ENCODE measurements at places on chromosomes 6 and 20.

- no peak for DNase-seq
- no peak overlapping the region for H3K4me3 ChIP-seq
- no peak overlapping the region for H3K27ac ChIP-seq
- no peaks in the 10 kb centered on the region for H3K36me3 ChIP-seq
Observed at GRCh38 chr20:2026004-2026403, 32.1 kb upstream of the PDYN start.

DNA sequence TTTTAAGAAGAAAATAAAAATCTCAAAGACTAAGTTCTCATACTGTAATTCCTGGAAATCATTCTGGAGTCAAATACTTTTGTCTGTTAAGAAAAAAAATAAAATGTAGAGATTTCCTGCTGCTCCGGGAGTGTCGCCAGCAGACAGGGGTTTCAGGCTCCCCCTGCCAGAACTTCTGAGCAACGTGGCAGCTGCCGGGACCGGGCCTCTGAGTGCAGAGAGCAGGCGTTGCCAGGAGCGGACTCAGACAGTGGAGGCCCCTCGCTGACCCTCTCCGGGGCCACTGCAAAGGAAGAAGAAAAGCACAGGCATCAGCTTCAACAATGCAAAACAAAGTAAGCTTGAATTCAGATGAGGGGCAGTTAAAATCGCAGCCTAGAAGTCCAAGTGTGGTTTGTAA is 95.5 kb downstream of the THBS2 start:
- no peaks in the 10 kb centered on the region for H3K27me3 ChIP-seq
- H3K36me3 ChIP-seq: no peaks in the 10 kb centered on the region
- no peak overlapping the region for H3K27ac ChIP-seq
- H3K4me3 ChIP-seq: no peak overlapping the region
- DNase-seq: no peak
- no peaks in the 10 kb centered on the region for H3K4me1 ChIP-seq

DNA sequence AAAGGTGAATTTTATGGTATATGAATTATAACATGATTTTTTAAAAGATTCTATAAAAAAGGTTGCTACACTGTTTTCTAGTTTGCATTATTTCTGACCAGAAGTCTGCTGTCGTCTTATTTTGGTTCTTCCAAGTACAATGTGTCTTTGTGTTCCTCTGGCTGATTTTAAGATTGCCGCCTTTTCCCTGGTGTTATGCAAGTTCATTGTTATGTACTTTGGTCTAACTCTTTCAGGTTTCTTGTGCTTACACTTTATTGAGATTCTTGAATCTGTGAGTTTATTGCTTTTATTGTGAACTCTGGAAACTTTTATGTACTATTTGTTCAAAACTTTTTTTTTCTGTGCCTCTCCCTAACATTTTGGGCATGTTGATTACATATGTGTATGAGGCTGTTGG is 109.8 kb downstream of the RFX6 start:
- no peak overlapping the region for H3K27ac ChIP-seq
- no peaks in the 10 kb centered on the region for H3K4me1 ChIP-seq
- no peaks in the 10 kb centered on the region for H3K27me3 ChIP-seq
- no peak overlapping the region for H3K4me3 ChIP-seq

GRCh38 chr6:130893277-130893676 is 66.1 kb downstream of the SMLR1 start:
- DNase-seq: no peak
- no peaks in the 10 kb centered on the region for H3K4me1 ChIP-seq
- H3K27me3 ChIP-seq: no peaks in the 10 kb centered on the region
- no peak overlapping the region for H3K4me3 ChIP-seq

GRCh38 chr6:116369540-116369939 is 1.2 kb upstream of the DSE start:
- H3K36me3 ChIP-seq: no peaks in the 10 kb centered on the region
- no peak for DNase-seq
- peaks cover 2% of the 10 kb centered on the region for H3K4me1 ChIP-seq
- H3K4me3 ChIP-seq: no peak overlapping the region
- no peak overlapping the region for H3K27ac ChIP-seq

DNA sequence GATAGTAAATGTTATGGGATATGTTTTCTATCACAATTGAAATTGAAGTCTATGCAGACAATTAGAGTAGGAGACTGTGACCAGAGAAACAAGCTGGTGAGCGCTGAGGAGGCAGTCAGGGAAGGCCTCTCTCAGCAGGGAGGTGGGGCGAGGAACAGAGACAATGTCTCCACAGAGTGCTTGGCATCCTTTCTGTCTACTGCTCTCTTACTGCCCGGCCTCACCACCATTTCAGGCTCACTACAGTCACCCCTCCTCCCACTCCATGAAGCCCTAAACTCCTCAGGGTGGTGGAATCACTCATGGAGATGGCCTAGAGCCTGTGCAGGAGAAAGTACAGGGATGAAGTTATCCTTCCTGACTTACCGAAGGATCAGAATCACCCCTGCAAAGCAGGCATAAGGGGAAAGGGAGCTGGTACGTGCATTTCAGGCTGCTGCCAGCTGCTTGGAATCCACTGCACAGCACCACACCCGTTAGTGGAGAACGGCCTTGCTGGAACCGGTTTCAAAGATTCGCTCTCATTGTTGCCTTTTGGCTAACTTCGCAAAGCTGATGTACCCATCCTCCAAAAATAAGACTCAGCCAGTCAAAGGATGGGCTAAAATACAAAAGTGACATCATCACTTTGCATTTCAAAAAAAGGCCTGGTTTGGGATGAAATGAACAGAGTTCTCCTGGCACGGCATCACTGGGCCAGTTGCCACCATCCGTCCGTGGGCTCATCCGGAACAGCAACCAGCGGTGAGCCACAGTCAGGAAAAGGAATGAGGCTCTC is 67.3 kb downstream of the SLC22A23 start:
- no peak overlapping the region for H3K4me3 ChIP-seq
- no peak overlapping the region for H3K27ac ChIP-seq
- H3K27me3 ChIP-seq: no peaks in the 10 kb centered on the region

GRCh38 chr6:149185799-149186357 is 131.6 kb upstream of the TAB2 start:
- no peaks in the 10 kb centered on the region for H3K4me1 ChIP-seq
- no peaks in the 10 kb centered on the region for H3K27me3 ChIP-seq
- no peak overlapping the region for H3K4me3 ChIP-seq
- DNase-seq: no peak
- no peaks in the 10 kb centered on the region for H3K36me3 ChIP-seq

DNA sequence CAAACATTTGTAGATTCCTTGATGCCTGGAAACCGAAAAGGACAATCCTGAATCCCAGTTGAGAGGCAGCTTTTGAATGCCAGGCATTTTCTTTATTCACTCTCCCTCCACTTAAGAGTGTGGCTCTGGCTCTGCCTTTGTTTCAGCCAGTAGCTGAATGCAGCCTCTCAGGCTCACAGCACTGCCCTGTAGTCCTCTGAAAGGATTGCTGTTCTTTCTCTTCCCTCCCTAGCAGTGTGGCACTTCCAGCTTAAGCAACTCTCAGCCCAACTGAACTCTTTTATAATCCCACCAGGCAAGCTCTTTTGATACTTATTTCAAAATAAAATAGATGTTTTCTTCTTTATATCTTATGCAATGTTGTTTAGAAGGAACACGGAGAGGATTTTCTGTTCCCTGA is 415.6 kb downstream of the GJA1 start:
- H3K27me3 ChIP-seq: no peaks in the 10 kb centered on the region
- H3K4me1 ChIP-seq: peaks cover 1% of the 10 kb centered on the region
- H3K4me3 ChIP-seq: no peak overlapping the region

GRCh38 chr6:105831311-105832097 is 254.6 kb upstream of the PRDM1 start:
- H3K4me1 ChIP-seq: no peaks in the 10 kb centered on the region
- H3K27me3 ChIP-seq: no peaks in the 10 kb centered on the region
- DNase-seq: no peak
- no peak overlapping the region for H3K27ac ChIP-seq

- no peak overlapping the region for H3K27ac ChIP-seq
- H3K36me3 ChIP-seq: no peaks in the 10 kb centered on the region
- H3K27me3 ChIP-seq: no peaks in the 10 kb centered on the region
- H3K4me1 ChIP-seq: no peaks in the 10 kb centered on the region
Observed at GRCh38 chr6:30244560-30244959, 31.4 kb upstream of the TRIM26 start.

GRCh38 chr6:108123946-108124345 is 41.9 kb upstream of the NR2E1 start:
- H3K36me3 ChIP-seq: no peaks in the 10 kb centered on the region
- no peak overlapping the region for H3K27ac ChIP-seq
- peaks cover 62% of the 10 kb centered on the region for H3K27me3 ChIP-seq
- DNase-seq: no peak
- peaks cover 11% of the 10 kb centered on the region for H3K4me1 ChIP-seq

DNA sequence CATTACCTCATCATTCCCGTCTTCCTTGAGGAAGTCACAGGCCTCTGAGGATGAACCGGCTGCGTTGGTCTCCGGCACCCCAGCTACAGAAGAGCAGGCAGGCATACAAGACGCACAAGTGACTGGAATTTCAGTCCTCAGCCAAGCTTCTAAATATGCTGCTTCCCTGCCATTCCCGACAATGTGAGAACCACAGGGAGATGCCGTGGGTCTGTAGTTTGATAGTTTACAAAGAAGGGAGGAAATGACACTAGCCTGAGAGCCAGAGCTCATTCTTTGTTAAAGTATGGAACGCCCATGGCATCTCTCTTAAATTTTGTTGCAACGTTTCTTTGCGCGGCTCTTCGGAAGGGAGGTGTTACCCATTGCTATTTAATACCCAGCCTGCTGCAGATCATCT is 25.7 kb downstream of the HEBP2 start:
- H3K4me1 ChIP-seq: no peaks in the 10 kb centered on the region
- H3K27me3 ChIP-seq: no peaks in the 10 kb centered on the region
- no peaks in the 10 kb centered on the region for H3K36me3 ChIP-seq
- DNase-seq: no peak

GRCh38 chr6:41504466-41505121 is 41.6 kb upstream of the FOXP4 start:
- peaks cover 46% of the 10 kb centered on the region for H3K27me3 ChIP-seq
- no peaks in the 10 kb centered on the region for H3K36me3 ChIP-seq
- no peak for DNase-seq

DNA sequence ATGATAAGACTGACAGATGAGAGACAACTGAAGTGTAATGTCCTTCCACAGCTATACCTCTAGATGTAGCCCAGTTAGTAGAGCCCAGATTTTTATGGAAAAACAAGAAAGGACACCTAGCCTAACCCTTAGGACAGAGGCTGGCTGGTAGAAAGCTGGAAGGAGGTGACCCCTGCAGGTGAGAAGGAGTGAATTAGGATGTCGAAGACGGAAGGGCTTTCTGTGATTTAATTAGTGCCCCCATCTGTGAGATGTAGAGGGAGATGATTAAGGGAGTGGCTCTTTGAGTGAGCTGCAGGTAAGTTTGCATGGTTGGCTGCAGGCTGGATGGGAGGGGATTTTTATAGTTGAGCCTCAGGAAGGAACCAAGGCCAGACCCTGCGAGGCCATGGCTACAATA is 82.8 kb downstream of the GFRA4 start:
- H3K4me3 ChIP-seq: no peak overlapping the region
- H3K36me3 ChIP-seq: no peaks in the 10 kb centered on the region
- H3K27ac ChIP-seq: no peak overlapping the region

- H3K27me3 ChIP-seq: no peaks in the 10 kb centered on the region
- no peaks in the 10 kb centered on the region for H3K4me1 ChIP-seq
- H3K27ac ChIP-seq: no peak overlapping the region
- DNase-seq: peak; percentile 13
- no peaks in the 10 kb centered on the region for H3K36me3 ChIP-seq
Observed at GRCh38 chr6:87066449-87067333, 28.2 kb downstream of the CGA start.

DNA sequence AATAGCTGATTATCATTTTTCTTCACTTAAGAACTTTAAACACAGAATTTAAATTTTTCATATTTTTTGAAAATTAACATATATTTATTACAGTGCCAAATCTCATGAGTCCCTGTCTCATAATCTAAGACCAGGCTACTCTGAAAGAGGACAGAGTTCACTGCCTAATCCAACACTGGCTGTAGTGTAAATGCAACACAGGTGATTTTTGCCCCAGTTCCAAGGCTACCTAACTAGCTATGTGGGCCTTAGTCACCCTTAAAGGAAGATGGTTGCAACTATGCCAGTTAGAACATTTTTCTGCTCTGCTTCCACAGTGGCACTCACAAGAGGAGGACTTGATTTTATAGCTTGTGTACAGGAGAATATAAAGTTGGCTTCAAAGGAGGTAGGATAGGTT is 4.9 kb downstream of the SLC25A27 start:
- no peak overlapping the region for H3K4me3 ChIP-seq
- DNase-seq: no peak
- no peaks in the 10 kb centered on the region for H3K36me3 ChIP-seq
- no peaks in the 10 kb centered on the region for H3K4me1 ChIP-seq
- peaks cover 2% of the 10 kb centered on the region for H3K27me3 ChIP-seq

DNA sequence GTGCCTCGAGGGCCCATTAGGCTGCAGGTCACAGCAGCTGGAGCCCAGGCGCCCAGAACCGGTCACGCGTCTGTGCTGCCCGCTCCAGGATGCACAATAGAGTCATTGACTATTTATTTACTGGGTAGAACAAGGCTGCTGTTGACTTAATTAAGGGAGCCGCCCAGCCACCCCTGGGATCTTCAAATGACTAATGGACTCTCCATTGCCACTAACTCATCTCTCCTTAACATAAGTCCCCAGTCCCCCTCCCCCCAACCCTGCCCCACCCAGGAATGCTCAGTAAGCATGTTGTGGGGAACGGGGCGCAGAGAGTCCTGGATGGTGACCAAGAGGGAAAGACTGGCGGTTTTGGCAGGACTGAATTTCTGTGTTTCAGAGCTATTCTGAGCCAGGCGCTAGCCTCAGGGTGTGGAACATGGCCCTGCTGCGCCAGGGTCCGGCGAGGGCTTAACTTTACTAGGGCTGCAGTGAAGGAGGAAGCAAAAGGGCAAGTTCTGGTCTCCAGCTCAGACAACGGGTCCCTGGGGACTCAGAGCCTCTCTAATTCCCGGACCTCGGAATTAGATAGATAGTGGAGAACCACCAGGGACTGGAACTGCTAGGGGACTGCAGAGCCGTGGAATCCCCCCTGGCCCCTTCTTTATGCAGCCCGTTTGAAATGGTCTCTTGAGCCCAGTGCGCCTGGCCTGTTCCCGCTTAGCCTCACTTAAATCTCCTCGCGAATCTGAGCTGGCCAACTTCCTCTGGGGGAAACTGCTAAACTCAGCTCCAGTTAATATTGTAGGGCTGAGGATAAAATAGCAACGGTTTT is 1.5 kb upstream of the GRIK2 start:
- peaks cover 7% of the 10 kb centered on the region for H3K27me3 ChIP-seq
- peak overlapping the region; percentile 48 for H3K4me3 ChIP-seq
- H3K4me1 ChIP-seq: no peaks in the 10 kb centered on the region
- H3K36me3 ChIP-seq: no peaks in the 10 kb centered on the region

DNA sequence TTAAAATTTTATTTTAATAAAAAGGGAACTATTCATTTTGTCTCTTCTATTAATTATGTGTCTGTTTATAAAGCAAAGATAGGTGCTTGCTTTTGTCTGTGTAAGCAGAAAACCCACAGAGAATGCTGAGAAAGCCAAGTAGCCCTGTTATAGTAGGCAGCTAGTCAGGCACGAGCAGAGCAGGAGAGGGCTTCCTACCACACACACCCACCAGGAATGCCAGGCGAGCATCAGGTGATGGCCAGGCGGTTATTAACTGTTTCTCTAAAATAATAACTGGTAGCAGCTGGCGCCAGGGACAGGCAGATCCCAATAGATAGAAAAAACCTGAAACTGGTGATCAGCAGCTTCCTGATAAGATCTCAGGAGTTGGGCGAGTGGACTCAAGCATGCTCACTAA is 15.7 kb downstream of the C6orf15 start:
- no peak overlapping the region for H3K27ac ChIP-seq
- no peaks in the 10 kb centered on the region for H3K27me3 ChIP-seq
- H3K4me1 ChIP-seq: peaks cover 2% of the 10 kb centered on the region
- DNase-seq: no peak
- H3K36me3 ChIP-seq: no peaks in the 10 kb centered on the region
